Cortex of kidney (tissue), 1 donor: ENCODE measurements at places on chromosomes 6 and 20.

DNA sequence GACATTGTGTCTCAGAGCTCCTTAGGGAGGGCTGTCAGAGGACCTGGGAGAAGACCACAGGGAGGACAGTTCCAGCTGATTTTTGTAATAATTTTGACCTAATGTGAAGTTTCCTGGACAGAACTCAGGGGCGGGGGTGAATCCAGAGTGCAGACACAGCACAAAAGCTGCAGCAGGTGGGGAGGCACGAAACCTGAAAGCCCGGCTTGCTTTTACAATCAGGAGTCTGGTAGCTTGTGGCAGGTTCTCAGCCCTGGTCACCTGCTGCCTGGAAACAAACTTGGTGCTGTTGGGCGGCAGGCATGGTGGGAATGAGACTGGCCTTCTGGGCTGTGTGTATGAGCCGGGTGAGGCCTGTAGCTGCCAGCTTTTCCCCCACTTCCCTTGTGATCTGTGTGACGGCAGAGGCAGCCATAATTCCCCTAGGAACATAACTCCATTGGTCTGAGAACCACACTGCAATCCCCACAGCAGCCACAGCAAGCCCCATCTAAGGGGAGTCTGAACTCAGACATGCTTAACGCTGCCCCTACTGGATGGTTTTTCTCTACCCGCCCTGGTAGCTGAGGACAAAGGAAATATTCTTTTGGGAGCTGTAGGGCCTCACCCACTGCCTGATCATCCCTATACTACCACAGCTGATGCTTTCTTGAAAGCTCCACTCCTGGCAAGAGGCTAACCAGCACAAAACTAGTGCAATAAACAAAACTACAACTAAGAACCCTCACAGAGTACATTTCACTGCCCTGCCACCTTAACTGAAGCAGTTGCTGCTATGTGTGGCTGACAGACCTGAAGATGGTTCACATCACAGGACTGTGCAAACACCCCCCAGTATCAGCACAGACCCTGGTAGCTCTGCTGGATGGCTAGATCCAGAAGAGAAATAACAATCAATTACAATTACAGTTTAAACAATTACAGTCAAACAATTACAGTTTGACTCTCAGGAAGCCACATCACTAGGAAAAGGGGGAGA, 1055.1 kb upstream of the GJE1 start:
- no peak for DNase-seq

GRCh38 chr6:108559884-108560462, 744 bp upstream of the FOXO3 start:
- DNase-seq = peak; percentile 88

DNA sequence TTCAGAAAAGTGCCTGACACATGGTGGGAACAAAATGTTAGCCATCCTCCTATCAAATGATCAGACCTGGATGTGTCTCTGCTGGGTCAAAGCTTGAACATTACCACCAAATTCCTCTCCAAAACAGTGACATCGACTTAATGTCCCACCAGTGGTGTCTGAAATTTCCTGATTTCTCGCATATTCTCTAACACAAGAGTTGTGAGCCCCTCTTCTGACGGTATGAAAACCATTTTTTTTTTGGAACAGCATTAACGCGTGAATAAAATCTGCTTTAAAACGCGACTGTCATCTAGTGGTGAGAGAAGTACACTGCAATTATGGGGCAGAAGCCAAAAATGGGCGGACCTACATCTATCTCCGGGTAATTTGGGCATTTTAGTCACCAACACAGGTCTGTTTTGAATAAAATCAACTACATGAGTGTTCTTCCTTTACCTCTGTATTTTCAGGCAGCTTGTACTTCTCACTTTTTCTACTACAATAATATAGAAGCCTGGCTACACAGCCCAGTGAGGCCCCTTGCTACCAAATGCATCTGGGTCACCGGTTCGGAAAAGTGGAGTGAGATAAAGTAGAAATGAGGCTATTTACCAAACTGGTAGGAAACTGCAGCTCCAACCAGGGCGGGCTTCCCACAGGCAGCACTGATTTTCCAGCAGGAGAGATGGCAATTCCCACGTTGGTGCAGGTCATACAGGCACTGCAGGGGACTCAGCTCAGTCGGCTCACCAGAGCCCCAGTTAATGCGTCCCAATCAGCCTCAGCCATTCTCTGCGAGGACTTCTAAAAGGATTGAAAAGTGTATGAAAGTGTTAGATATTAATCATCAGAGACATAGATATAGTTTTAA, 27.4 kb downstream of the MGME1 start:
- no peak for DNase-seq

DNA sequence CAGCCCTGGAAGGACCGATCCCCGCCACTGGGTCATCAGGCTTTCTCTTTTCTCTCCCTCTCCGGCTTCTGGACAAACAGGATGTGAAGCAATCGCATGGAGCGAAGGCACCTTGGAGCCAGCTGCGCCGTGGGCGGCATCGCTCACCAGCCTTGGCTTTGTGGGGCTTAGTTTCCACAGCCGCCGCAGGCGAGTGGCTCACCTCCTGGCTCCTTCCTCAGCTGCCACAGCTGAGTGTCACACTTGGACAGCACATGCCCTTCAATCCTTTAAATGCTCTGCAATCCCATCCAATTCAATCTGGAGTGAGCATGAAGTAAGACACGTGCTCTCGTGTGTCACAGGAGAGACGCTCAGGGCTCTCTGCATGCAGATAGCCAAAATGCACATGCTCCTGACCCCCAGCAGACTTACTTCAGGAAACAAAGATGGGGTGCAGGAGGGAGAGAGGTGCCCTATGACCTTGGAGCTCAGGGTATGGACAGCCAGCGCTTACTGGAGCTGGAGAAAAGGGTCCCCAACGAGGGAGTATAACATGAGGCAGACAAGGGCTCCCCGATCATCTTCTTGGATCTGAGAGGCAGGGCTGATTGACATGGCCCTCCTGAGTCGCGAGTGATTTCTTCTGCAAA, 70.9 kb downstream of the BMP7 start:
- no peak for DNase-seq

GRCh38 chr6:106064756-106065155, 21.4 kb upstream of the PRDM1 start:
- no peak for DNase-seq

- no peak for DNase-seq
Observed at GRCh38 chr6:22838345-22838744, 269.0 kb downstream of the HDGFL1 start.

DNA sequence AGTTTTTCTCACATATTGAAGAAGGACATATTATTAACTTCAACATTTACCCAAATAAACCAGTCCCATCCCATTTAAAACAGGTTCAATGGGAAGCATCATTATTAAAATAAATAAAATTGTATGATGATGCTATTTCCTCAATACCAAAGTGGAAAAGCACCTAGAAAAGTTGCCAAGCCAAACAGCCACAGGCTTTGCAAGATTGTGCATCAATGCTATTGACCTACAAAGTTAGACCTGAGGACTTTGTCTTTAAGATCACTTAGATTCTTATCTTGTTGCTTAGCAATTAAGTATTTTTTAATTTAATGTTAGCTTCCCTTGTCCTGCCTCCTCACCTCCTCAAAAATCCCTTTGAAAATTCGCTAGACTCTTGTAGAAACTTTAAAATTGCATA, 132.1 kb downstream of the SAMD5 start:
- DNase-seq = no peak

GRCh38 chr20:43528258-43528875, 20.9 kb downstream of the L3MBTL1 start:
- DNase-seq = no peak

DNA sequence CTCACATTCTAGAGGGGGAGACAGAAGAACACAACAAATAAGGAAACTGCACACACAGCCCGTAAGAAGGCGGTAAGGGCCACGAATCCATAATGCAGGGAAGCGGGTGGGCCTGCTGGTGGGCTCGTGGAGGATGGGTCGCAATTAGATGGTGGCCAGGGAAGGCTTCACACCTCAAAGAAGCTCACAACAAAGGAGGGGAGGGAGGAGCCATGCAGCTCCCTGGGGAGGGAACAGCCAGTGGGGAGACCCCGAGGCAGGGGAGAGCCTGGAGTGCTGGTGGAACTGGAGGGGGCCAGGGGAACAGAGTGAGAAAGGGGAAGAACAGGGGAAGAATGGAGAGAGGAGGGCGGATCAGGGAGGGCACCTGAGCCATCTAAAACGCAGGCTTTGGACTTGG, 13.4 kb downstream of the SRC start:
- no peak for DNase-seq

- DNase-seq = no peak
Observed at GRCh38 chr6:159399751-159400221, 230.6 kb downstream of the FNDC1 start.

- no peak for DNase-seq
Observed at GRCh38 chr6:26088344-26088743, 1.1 kb downstream of the HFE start.

GRCh38 chr6:3825851-3826581, 23.2 kb upstream of the FAM50B start:
- DNase-seq = no peak

GRCh38 chr20:56805313-56805712, 176.2 kb downstream of the TFAP2C start:
- no peak for DNase-seq

GRCh38 chr6:150417899-150418826, 49.4 kb downstream of the IYD start:
- DNase-seq = no peak

- DNase-seq = no peak
Observed at GRCh38 chr6:4808396-4808795, 32.2 kb downstream of the CDYL start.

DNA sequence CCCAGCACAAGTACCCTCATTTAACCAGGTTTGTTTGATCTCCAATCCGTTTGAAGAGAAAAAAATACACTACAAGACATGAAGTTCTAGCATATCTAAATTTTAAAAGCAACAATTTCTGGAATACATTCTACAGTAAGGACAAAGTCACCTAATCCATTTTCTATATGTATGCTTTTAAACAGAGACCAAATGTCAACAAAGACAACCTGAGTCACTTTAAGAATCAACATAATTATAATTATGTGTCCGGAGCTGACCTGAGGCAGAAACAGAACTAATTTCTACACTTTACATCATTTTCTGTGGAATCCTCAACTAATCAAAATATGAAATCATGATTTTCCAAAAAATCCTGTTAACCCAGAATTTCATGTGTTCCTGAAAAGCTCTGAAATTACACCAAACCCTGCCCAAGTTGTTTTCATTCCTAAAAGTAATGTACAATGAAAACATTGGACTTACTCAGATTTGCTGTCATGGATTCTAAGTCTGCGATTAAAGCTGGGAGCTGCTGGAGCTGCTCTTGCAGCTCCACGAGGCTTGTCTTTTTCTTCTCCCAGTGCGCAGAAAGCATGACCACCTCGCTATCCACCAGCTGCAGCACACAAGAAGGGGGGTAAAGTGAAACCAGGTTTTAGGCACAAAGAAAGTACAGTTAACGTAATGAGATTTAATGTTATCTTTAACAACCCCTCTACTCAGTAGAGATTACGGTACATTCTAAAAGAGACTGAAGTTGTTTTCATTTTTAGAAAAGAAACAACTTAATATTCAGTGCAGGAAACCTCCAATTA, 35.8 kb downstream of the DTNBP1 start:
- DNase-seq = no peak

DNA sequence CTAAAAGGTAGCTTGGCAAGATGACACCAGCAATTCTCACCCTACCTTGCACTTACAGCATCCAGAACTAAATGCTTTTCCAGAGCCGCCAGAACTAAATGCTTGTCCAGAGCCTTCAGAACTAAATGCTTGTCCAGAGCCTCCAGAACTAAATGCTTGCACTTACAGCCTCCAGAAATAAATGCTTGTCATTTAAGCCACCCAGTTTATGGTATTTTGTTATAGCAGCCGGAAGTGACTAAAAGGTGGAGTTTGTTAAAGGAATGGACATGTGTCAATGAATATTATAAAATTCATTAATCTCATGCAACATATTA, 133.5 kb downstream of the GPX5 start:
- DNase-seq = no peak

DNA sequence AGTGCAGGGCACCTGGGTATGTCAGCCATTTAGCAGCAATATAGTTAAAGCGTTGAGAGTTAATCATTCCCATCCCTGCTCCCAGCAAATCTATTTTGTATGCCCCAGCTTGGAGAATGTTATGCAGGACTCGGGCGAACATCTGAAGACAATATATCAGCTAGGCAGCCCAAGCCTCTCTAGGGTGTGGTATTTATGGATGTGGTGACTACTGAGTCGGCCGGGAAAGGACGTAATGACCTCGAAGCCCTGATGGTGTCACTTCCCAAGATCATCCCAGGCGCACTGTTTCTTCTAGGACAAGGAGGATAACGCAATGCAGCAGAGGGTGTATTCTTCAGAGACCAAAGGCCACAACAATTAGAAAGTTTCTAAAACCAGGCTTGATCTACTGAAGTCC, 63.6 kb upstream of the FAM184A start:
- no peak for DNase-seq

DNA sequence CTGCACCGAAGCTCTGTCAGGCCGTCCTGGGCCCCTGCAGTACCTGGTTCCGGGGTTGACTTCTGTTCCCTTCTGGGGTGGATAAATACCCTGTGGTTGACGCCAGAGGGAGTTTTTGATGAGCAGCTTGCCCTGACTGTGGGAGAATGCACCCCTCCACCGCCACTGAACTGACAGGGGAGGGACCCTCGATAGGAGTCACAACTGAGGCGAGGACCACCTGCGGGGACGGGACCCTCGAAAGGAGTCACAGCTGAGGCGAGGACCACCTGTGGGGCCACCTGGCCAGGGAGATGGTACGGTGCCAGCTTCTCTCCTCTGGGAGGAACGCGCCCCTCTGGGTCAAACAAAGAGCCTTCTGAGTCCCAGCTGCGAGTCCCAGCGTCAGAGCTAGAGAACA, 100.1 kb upstream of the FRMD1 start:
- DNase-seq = no peak

GRCh38 chr20:22795871-22796270, 211.5 kb upstream of the FOXA2 start:
- DNase-seq = no peak

GRCh38 chr6:133187114-133187513, 54.0 kb upstream of the EYA4 start:
- no peak for DNase-seq

- no peak for DNase-seq
Observed at GRCh38 chr20:57723816-57724215, 14.0 kb upstream of the PMEPA1 start.

- no peak for DNase-seq
Observed at GRCh38 chr6:16349544-16349943, 111.2 kb downstream of the GMPR start.

DNA sequence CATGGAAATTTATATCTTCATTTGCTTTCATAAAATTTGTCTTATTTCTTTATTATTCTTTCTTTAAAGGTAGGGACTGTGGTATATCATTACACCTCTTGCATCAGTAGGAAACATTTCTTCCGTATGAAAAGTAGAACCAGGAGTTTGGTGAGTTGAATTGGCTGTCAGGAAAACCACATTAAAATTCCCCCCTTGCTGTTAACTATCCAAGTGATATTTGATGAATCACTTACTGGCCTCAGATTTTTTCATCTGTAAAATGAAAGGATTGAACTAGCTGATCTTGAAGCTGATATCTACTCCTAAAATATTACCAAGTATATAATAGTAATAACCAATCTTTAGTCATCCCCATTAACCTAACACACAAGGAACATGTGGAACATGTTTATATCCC, 460.9 kb downstream of the GJA1 start:
- no peak for DNase-seq
